ENCODE measurements at places on chromosomes 7 and 10. TPM values are rescaled to one million over a fixed set of nuclear protein-coding genes. Genes with fewer than 3 reads are reported as not detected.

HKDC1 gene
- not detected for total RNA-seq

DNA sequence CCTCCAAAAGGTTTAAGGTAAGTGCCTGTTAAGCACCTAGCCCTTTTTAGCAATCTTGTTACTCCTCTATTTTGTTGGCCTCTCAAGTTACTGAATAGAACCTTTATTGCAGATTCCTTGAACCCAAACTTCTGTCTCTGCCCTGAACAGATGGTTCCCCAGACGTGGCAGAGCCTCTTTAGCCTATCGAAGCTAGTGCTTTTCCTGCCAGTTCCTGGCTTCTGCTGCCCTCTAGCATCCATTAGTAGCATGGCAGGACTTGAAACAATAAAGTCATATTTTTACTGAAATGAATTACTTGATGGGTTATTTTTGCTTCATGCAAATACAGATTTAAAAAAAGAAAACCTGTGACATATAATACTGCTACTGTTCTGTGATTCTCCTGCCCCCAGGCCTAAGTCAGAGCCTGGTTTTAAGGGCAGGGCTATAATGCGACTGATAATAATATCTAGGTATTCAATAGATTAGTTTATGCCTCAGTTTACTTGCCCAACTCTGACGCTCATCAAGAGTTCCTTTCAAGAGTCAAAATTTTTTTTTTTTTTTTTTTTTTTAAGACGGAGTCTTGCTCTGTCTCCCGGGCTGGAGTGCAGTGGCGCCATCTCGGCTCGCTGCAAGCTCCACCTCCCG lies 84.3 kb upstream of the PHF14 start:
- ATAC-seq, result no peak

- no peak for ATAC-seq
Measured at GRCh38 chr7:19248115-19248514, 102.9 kb upstream of the FERD3L start.

GRCh38 chr7:78146546-78146945 lies 348.0 kb downstream of the PHTF2 start:
- no peak for ATAC-seq

PRKAR2B gene
- 160 TPM for total RNA-seq

NOS3 gene
- 9.3 TPM for total RNA-seq

DNA sequence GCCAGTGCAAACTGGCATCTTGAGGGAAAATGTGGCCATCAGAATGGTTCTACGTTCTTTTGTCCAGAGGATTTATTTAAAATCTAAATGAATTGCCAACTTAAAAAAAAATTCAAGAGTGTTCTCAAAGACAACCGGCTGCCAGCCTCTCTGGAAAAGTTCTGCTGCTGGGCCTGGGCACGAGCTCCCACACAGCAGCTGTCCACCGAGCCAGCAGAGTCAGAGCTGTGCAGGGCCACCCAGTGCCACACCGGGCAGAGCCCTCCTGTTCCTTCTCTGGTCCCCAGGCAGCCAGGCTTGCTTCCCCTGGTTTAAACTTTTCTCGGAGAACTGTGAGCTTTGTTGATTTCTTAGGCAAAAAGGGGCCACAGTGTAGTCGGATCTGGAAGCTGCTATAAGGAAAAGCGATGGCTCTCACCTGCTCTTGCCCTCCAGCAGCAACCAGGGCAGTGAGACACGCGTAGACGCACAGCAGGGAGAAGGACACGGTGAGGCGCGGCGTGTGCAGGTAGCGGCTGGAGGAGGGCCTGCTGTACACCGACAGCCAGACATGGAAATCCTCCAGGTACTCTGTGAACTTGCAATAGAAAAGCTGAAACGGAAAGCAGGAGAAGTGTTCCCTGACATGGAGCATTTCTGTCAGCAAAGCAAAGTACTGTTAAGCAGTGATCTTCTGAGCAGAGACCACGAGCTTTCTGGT lies 111.6 kb downstream of the PKD1L1 start:
- ATAC-seq, result no peak

GRCh38 chr10:111211241-111211640 lies 134.4 kb downstream of the ADRA2A start:
- no peak for ATAC-seq

DNA sequence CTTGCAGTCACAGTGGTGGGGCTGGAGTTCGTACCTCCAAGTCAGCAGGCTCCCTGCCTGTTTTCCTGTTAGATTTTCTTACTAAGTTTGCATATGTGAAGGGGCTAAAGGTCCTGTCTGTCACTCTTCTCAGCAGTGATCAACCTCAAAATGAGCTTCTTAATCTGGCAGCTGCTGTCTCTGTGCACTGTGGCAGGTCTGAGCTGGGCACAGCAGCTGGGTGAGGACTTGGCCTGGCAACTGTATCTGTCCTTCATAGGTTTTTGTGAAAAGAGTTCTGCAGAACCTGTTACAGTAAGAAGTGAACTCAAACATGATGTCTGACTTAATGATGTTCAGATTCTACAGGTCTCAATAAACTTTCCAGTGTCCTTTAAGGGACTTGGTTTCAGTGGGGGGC lies 31.3 kb upstream of the GJD4 start:
- ATAC-seq, result no peak

CDK6 gene
- 19.7 TPM for total RNA-seq

- ATAC-seq, result no peak
Measured at GRCh38 chr7:99008181-99008631, 129.9 kb downstream of the TRRAP start.

IQUB gene
- 18.5 TPM for total RNA-seq

- ATAC-seq, result no peak
Measured at GRCh38 chr7:76356823-76357222, 2.0 kb downstream of the YWHAG start.

DNA sequence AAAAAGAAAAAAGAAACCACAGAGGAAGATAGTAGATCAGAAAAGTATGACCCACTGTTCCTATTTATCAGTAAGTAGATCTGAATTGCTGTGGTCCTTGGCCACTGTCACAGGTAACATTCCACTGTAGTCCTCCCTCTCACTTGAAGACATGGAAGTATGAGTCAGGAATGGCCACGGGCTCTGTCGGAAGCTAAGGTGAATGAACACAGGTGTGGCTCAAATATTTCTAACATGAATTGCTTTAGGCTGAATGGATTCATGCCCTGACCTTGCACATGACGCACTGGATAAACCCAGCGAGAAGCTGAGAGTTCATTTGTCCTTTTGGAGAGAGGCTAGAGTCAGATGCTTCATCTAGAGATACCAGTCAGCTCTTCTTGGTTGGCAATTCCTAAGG lies 224.5 kb upstream of the SP8 start:
- ATAC-seq, result no peak

SPDYE1 gene
- total RNA-seq, result not detected

PRPF18 gene
- total RNA-seq, result 22.8 TPM

DNA sequence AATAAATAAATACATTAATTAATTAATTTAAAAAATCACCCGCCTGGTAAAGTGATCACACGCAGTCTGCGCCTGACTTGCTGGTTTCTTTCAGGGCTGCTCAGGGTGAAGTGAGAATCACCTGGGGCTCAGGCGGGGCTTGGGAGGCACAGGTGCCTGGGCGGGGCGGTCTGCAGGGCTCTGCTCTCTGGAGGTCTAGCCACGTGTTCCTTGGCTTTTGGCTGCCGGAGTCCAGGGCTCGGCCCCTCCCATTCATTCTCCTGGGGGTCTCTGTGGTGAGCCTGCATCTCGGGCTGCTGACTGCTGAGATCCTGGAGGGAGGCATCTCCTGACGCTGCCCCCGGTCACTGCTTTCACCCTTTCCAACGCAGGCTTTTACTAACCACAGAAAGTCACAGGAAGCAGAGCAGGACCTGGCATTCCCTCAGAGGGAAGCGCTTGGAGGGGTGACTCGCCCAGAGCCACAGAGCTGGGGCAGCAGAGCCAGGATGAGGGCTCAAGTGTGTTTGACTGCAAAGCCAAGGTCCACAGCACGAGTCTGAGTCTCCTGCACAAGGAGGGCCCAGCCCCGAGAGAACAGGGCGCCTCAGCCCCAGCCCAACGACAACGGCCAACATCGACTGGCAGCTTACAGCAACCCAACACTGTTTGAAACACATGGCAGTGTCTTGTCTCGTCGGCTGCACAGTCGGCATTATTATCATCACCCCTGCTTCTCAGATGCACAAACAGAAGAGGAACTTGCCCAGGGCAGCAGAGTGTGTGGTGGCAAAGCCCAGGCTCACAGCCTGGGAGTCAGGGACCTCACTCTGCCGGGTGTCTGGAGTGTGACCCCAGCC lies 22.4 kb upstream of the MNX1 start:
- no peak for ATAC-seq

STK31 gene
- 0.94 TPM for total RNA-seq

ZNF804B gene
- total RNA-seq, result not detected

GRCh38 chr7:94301024-94301586 lies 93.6 kb upstream of the COL1A2 start:
- peak; percentile 86 for ATAC-seq

CRYGN gene
- total RNA-seq, result 4.4 TPM

GRCh38 chr10:130409331-130409730 lies 273.1 kb downstream of the GLRX3 start:
- ATAC-seq, result no peak

CALCR gene
- total RNA-seq, result not detected

APBB1IP gene
- 2.9 TPM for total RNA-seq

DNA sequence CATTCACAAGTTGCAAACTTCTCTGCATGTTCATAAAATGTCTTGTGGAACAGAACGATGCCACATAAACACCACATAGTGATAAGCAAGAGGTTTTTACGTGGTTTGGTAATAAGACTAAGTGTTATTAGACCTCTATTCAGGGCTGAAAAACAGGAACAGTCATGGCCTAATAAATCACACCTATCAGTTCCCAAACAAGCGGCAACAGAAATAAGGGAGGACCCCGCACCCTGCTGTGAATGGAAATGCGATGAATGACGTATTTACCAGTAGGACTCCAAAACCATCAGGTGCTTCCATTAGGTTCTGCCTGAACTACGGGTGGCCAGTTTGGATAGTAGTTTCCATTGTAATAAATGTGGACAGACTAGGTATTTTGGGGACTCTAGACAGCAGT lies 129.1 kb downstream of the TAX1BP1 start:
- no peak for ATAC-seq

MACC1 gene
- 2.9 TPM for total RNA-seq

FAM131B gene
- 0.31 TPM for total RNA-seq

GRCh38 chr10:69119896-69120295 lies 4.1 kb upstream of the VPS26A start:
- no peak for ATAC-seq

DNA sequence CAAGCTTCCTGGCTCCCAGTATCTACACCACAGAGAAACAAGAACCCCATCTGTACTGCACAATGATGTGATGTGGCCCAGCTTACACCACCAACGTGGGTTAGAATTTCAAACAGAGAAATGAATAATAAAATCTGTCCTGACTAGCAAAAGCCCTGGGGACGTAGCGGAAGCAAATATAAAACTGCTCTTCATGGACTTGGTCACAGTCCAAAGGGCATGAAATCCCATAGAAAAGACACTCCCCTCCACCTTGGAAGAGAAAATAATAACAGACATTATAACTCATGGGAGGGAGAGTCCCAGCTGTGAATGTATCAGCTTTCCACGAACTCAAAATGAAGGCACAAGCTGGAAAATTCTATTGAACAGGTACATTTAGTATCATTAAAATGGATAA lies 205.3 kb upstream of the GALNT17 start:
- ATAC-seq, result no peak

DNA sequence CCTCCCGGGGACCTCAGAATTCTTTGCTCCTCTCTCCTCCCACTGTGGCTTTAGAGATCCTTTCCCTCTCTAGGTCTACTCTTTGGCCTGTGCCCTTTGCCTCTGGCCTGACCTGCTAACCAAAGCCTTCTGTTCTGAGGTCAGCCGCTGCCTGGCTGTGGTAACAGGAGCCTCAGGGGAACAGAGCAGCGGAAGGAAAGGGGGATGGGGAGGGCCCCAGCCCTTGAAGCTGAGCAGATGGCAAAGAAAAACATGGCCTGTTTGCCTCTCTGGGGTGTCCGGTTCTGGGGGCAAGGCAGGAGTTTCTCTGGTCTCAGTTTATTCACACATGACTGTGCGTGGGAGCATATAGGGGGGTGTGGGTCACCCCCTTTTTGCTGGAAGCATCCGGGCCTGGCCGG lies 28.2 kb downstream of the COL26A1 start:
- no peak for ATAC-seq

DNA sequence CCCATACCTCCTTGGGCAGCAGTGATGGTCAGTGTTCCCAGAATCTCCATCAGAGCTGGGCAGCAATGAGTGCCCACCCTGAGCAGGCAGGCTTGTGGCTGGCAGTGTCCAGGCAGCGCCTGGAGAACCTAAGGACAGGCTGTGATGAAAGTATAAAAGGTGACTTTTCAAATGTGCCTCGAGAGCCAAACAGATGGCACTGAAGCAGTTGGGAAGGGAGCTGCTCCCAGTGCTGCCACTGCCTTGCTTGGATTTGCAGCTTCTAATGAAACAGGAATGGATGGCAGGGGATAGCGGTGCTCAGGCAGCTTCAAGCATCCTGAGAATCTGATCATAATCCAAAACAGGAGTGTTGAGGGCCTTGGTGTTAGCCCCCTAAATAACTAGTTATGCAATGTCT lies 179.8 kb upstream of the AOAH start:
- no peak for ATAC-seq

EBLN1 gene
- not detected for total RNA-seq

DNA sequence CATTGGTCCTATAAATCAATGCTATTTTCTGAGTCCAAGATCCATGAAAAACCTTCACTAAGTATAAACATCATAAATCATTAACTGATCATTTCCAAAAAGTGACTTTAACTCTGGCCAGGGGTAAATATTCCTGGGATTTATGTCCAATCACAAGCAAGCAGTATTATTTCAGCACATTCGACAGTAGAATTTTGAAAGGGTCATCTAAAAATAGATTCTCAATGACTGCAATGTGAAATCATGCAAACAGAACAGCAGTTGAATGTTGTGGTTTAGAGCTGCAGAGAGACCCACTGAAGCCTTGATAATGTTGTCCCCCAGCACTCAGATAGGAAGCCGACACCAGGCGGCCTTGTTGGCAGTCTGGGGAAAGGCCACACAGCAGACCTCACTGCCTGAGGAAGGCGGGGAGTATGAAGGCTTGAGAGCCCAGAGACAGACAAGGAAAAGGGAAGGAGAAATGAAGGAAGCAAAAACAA lies 38.1 kb downstream of the FAM107B start:
- peak; percentile 31 for ATAC-seq

DNA sequence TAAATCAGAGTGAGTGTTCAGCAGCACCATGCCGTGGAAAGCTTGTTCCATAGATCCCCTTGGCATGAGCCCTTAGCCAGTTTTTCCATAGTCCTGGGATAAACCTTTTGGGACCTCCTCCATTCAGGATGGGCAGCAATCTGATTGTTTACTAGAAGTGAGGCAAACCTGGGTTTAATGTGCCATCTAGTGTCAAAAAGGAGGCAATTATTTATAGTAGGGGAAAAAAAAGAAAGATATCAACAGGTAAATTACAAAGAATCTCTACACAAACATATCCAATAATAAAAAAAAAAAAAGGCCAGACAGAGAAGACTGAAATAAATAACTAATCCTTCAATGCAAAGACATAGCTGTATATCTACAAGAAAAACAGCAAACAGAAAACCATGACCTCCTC lies 229.0 kb upstream of the STK17A start:
- no peak for ATAC-seq

Measured in gastroesophageal sphincter (tissue), 4 donors.